Ascending aorta (tissue), 2 donors: ENCODE measurements at places on chromosomes 5 and 9. TPM values are rescaled to one million over a fixed set of nuclear protein-coding genes. Genes with fewer than 3 reads are reported as not detected.
A peak's percentile ranks its signal among the peaks of the same experiment; 100 is the strongest.

DNA sequence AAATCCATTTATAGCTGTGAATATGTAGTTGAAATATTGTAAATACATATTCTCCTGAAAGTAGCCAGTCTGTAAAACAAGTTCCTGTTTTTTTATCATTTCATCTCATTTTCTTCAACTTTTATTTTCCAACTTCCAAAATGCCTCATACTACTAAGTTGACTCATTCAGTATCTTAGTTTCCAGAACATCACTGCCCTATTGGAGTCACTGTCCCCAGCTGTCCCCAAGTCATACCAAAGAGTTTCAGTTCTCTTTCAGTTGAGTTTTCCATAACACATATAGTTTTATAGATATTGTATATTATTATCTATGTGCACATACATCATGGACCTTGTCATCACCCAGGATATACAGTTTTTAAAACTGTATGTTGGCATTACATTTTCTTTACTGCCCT lies 261.7 kb downstream of the CDH12 start:
- no peak for DNase-seq

SPEF2 gene
- total RNA-seq = 0.32 TPM

DNA sequence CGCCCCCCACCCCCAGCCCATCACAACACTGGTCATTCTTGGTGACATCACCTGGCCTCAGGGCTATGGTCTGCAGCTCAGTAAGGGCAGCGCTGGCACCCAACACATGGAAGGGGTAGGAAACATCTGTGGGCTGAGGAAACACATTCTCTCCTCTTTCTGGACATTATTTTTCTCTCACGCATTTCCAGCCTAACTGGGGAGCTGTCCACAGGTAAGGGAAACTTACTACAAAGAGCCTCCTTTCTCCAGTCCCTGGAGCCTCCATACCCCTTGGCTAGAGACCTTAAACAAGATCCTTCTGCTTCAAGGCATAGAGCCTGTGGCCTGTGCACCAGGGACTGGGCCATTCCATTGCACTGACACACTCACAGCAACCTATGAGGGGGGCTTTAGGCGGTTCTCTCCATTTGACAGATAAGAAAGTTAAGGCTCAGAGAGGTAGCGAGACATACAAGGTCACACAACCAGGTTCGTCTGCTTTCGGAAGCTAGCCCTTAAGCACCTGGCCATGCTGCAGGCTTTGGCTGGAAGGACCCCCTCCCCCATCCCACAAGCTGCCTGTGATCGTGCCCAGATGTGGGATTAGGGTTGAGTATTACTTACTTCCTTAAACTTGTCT lies 40.7 kb downstream of the CXXC5 start:
- DNase-seq = no peak

DNA sequence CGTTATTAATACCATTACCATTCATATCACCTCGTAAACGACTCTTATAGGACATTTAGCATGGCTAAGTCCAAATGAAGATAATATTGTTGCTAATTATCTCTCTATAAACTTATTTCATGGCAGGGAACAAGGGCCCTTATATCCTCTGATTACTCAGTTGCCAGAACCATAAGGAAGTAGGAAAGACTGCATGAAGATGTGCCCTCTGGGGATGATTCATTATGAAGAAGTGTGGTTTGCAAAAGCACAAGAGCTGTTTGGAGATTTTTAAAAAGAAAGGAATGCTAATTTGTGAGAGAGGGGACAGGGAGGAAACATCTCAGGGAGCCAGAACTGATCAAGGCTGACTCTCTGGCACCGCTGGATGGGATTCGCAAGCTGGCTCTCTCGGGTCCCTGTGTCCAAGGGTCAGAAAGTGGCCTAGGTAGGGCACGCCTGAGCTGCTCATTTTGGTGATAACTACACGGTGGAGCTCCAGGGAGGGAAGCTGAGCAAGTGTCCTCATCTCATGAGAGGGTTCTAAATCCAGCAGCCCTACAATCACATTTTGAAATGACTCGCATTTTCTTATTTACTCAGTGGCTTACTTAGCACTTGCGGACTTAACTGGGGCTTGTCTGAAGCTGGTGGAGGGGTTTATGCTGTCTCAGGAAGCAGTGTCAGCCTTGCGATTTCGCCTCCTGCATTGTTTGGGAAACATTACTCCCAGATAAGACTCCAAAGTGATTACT lies 136.8 kb downstream of the C5orf15 start:
- no peak for DNase-seq

GRCh38 chr9:120583958-120584369 lies 4.0 kb upstream of the CDK5RAP2 start:
- no peak for DNase-seq

- no peak for DNase-seq
Measured at GRCh38 chr9:18274693-18275092, 199.3 kb upstream of the ADAMTSL1 start.

DNA sequence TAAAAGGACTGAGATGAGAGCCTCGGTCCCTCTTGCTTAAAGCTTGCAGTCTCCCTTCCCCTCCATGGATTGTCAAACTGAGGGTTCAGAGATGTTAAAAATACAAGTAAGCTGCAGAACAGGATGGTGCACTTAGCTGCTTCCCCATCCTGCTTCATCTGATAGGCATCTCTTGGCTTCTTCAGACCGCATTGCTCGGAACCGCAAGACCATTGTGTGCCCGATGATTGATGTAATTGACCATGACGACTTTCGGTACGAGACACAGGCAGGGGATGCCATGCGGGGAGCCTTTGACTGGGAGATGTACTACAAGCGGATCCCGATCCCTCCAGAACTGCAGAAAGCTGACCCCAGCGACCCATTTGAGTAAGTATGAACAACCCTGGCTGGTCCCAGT lies 65.5 kb upstream of the SAP30L start:
- DNase-seq = no peak

GABRA6 gene
- total RNA-seq = not detected

DNA sequence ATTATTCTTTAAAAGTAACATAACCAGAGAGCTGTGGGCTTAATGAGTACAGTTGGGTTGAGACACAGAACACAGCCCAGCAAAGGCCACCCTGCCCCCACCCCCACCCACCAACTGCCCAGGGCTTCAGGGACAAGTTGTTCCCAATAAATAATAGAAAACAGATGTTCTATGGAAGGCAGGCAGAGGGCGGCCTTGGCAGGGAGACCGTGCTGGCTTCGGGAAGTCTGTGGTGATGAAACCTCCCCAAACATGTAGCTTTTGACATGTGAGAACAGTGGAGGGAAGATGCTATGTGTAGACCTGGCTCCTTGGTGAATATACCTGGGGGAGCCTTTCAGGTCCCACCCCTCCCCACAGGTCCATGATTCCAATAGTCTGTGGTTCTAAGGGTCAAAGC lies 10.0 kb downstream of the TRAF1 start:
- peak; percentile 61 for DNase-seq

TTC23L gene
- total RNA-seq = not detected
